Activated B cell treated with CpG ODN at 0.5 μM for 24 hours (primary cell): ENCODE measurements at places on chromosomes 3 and 15. TPM values are rescaled to one million over a fixed set of nuclear protein-coding genes. Genes with fewer than 3 reads are reported as not detected.
A peak's percentile ranks its signal among the peaks of the same experiment; 100 is the strongest.

DNA sequence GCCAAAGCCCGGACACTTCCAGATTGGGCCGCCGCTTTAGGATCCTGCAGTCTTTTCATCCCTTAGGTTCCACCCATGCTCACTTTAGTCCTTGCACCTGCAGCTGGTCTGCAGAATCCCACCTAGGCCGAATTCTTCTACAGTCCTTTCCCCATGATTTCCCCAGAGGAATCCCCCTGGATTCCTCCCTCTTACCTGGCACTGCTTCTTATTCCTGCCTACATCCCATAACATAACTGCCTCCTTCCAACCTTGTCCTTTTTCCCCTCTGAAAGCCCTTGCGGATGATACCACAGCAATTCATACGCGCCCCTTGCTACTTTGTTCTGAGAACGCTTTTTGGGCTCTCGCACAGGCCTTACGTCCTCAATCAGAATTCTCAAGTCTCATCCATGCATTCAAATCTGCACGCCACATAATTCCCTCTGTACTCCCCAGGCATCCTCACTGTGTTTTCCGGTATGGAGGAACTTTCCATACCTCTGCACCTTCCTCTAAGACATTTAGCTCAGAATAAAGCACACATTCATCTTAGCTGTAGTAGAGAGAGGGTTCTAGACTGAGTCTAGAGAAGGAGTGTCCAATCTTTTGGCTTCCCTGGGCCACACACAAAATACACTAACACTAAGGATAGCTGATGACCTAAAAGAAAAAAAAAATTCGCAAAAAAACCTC lies 619 bp downstream of the EIF2AK4 start:
- no peak for DNase-seq

DNA sequence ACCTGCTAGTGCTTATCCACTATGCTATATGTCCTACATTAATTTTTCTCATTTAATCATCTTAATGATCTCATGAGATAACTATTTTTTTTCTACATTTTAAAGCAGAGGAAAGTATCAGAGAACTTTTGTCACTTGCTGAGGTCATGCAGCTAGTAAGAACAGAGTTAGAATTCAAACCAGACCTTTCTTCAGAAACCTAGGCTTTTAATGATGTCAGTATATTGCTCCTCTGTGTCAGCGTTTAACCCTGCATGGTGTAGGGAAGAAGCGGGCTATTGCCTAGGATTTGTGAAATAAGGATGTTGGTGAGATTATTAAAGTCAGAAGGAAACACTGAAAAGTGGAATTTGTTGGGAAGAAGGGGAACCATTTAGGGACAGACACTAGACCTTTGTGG lies 121.2 kb downstream of the AKAP13 start:
- no peak for DNase-seq

GRCh38 chr3:5035692-5036391 lies 56.6 kb downstream of the BHLHE40 start:
- no peak for DNase-seq

DNA sequence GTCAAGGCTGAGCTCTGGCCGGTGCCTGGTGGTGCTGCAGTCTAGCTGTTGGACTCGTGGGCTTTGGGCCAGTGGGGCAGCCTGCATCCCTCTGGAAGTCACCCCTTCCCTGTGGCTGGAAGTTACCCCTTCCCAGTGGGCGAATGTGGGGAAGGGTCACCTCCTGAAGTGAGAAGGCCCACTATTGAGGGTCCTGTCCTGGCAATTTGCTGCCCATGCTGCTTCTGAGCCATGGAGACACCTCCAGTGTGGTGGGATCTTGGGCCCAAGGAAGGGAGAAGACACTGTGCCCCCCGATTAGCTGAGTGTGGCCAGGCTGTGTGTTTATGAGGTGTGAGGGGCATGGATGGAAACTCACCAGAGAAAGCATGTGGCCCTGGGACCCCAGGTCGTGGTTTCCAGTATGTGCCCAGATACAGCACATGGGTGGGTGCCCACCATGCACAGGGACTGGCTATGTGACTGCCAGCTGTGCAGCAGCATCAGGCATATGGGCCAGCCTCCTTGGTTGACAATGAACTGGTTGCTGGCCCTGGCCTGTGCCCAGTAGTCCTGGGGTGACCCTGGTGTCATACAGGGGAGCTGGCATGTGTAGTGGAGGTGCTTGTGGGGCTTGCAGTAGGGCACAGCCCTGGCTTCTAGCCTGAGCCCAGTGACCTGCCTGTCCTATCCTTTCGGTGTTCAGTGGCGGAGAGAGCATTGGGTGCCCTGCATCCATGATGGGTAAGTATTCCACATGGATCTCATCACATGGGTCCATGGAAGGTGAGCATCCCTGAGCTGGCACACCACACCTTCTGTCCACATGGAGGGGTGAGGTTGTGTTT lies 221.2 kb downstream of the SNRPN start:
- DNase-seq: peak; percentile 10

DNA sequence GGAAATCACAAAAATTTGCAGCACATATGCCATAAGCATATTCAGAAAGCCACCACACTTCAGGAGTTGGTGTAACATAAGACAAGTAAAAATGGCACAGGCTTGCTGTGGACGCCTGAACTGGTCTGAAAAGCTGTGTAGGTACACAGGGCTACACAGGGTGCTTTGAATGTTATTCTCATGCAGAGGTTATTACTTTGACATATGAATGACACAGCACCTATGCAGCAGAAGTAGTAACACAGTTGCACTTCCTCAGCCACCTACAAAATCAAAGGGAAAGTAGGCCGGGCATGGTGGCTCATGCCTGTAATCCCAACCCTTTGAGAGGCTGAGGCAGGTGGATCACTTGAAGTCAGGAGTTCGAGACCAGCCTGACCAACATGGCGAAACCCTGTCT lies 54.5 kb downstream of the OSBPL10 start:
- no peak for DNase-seq

GRCh38 chr3:37666618-37667017 lies 195.1 kb upstream of the CTDSPL start:
- DNase-seq: no peak

- no peak for DNase-seq
Observed at GRCh38 chr3:189794518-189794917, 163.3 kb downstream of the TP63 start.

DNA sequence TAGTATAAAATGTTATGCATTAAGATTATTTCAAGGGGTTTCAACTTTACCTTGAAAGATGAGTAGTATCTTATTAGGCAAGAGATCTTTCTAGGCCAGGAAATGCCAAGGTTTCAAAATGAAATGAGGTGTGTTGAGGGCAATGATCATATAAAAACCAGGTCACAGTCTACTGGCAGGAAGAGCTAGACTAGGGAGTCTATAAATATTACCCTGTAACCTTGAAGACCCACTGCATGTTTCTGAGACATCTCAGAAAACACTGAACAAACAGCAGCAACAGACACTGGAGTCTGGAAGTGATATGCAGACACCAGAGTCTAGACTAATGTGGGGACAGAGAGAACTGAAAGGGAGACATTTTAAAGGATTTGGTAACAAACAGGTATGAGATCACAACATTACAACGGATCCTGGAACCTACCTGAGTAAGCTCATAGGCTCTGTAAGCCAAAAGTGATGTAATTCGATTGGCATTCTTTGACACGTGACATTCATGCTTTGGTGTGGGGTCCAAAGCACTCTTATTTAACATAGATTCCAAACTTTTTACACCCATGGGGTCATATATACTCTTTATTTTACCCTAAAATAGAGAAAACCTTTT lies 15.0 kb downstream of the TASOR start:
- no peak for DNase-seq

DNA sequence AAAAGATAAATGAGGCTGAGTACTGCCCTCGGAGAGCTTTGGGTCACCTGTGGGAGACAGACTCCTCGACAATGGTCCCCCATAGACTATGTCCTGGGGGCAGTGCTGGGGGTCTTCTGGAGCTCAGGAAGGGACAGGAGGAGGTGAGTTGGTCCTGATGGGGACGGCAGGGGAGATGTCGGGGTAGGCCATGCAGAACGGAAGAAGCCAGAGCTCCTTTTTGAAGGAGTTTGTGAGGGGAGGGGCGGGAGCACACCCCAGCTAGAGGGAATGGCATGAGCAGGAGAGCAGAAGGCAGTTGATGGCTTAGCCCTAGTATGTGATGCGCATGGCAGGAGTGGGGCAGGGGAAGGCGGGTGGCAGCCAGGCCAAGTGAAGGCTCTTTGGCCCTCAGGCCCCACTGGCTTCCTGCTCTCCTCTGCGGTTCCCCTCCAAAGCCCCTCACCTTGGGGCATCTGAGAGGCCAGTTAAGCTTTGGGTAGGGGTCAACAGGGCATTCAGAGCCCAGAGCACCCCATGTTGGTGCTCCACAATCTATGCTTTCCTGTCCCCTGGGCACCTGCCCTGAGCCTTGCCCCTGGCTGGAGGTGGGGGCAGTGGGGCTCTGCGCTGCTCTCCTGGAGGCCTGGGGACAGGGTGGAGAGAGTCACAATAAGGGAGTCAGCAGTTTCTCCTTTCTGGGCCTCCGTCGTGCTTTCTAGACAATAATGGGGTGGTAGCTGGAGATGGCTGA lies 179.3 kb downstream of the SMAD6 start:
- DNase-seq: no peak

DNA sequence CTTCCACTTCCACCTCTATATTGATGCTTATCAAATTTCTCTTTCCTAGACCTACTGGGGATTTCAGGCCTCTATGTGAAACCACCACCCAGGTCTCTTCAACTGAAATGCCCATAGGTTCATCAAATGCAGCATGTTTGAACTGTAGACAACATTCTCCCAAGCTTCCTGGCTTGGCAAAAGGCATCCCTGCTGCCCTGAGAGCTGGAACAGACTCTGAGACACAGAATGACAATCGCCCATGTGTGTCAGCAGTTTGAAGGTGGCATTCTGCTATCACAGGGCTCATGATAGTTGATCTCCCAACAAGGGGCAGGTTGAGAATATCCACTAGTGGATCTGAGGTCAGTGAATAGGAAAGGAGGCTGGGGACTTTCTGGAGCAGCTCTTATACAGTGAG lies 200.7 kb downstream of the RPLP1 start:
- no peak for DNase-seq

DNA sequence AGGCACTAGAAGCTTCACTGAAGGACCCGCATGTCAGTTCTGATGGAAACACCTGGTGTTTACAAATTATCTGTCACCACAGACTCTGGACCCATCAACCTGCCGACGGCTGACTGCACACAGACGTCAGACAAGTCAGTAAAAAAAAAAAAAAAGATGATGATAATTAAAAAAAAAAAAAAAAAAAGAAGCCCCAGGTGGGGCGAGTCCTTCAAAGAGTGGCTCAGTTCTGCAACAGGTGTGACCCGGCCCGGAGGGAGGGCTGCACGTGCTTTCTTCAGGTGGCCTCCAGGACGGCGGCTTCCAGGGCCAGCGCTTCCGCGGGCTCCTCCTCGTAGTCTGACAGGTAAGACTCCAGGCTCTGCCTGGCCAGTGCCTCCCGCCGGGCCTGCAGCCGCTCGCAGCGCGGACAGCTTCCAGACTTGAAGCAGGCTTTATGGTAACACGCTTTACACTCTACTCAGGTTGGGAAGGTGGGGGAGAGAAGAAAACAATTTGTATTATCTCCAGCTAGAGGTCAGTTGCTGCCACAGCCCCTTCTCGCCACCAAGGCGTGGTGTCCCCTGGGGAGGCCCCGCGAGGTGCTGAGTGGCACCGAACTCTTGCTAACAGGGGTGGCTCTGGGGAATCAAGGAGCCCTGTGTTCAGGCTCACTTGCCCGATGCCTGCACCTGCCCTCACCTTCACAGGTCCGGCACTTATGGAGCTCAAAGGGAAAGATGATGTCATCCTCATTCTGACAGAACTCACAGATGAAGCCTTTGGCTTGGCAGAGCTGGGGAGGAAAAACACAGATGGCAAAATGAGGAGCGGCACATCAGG lies 61.8 kb downstream of the RUBCN start:
- DNase-seq: peak; percentile 39

The NANOGP8 gene
- total RNA-seq: 0.47 TPM in 1 of 2 replicates, not detected in the other

The GABRG3 gene
- total RNA-seq: not detected in 2 replicates

The TM4SF18 gene
- not detected in 2 replicates for total RNA-seq

The HCN4 gene
- total RNA-seq: not detected in 2 replicates

The CEMIP gene
- total RNA-seq: 0.51 TPM in 1 of 2 replicates, not detected in the other

The PRTG gene
- not detected in 2 replicates for total RNA-seq

The DZIP1L gene
- not detected in 2 replicates for total RNA-seq
